ENCODE measurements at places on chromosomes 1 and 21.

GRCh38 chr1:7373876-7374562 is 397.1 kb upstream of the VAMP3 start:
- DNase-seq: no peak

DNA sequence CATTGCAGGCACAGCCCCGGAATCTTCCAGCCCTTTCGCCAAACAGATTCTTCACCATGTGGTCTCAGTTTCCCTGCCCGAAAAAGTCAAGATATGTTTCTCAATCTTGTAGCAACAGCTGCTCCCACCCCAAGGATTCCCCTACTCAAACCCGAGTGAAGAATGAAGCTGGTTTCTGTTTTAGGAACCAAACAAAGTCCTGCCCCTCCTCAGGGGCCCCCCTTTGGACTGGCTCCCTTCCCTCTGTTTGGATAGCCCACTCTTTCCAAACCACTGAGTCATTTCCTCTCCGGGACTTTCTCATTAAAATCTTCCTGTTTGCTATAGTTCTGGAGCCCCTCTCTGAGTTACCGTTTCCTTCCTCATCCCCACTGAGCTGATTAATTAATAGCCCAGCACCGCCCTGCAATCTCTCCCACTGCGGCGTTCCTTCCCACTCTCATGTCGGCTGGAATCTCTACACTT is 100.9 kb downstream of the TSEN15 start:
- peak; percentile 94 for DNase-seq

- DNase-seq: no peak
These were observed 32.1 kb downstream of the SH3BP5L start for GRCh38 chr1:248793592-248793991.

DNA sequence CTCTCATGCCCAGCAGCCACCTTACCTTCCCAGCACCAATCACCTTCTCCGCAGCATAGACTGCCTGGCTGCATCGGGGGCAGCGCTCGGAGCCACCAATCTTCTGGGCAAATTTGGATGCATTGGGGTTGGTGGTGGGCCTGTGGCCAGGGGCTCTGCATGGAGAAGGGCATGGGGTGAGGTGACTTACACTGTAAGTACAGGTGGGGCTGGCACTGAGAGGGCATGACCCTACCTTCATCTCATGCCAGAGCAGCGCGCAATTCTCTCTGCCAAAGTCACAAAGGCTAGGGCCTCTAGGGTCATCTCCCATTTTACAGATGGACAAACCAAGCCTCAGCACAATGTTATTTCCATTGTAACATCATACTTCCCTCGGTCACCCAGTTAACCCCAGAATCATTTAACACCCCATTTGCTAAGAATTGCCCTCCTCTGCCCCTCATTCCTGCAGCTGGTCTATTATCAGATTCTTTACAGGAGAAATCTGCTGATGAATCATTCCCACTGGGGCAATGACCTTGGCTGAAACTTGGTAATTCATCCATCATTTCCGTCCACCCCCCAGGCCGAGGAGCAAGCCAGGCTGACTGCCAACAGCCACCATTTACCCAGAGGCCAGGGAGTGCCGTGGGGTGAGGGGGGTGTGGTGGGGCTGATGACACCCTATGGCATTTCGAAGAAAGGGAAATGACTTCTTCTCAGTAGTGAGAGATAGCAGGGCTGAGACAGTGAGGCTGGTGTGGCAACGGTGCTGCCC is 17.9 kb downstream of the CSRP1 start:
- DNase-seq: peak; percentile 81

DNA sequence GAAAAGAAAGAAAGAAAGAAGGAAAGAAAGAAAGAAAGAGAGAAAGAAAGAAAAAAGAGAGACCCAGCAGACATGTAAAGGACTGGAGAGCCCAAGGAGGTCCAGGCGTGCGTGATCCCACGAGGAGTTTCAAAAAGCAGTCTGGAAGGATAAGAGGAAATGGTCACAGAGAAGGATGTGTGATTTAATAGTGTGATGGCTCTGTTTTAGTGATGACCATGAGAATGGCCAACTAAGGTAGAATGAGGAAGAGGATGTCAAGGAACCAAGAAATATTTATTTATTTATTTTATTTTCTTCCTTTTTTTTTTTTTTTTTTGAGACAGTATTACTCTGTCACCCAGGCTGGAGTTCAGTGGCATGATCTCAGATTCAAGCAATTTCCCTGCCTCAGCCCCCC is 25.5 kb downstream of the PTGS2 start:
- peak; percentile 75 for DNase-seq

- no peak for DNase-seq
These were observed 994 bp downstream of the FAM229A start for GRCh38 chr1:32361308-32361673.

DNA sequence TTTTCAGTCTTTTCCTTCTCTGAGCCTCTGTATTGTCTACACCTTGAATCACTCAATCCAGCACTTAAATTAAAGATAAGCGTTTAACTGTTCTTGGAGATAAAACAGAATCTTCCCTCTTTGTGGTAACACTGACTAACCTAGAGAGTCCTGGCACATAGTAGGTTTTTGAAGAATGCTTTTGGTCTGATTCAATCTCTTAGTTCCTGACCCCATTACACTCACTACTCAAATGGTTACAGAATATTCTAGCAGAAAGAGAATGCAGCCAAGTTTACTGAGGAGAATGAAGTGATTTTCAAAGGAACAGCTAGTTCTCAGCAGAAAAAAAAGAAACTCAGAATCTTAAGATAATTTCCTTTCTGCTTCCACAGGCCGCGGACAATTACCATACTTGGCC is 309.2 kb upstream of the PRMT6 start:
- no peak for DNase-seq

DNA sequence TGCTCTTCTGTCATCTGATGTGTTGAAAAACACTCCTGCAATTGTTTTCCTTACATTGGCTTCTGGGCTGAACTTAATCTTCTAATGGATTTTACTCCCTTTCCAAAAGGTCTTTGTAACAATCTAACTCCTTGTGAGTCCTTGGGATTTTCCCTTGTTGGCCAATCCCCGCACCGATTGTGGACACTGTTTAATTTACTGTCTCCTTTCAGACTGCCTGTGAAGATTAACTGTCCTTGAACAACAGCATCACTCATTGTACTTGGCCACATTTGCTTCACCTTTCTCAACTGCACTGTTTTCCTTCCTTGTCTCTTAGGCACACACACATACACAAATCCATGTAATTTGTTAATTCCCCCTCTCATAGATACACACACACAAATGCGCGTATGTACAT is 120.4 kb downstream of the SPATA46 start:
- DNase-seq: no peak

- no peak for DNase-seq
These were observed 452.5 kb downstream of the SIPA1L2 start for GRCh38 chr1:232177438-232177837.

GRCh38 chr1:65232461-65232990 is 76.8 kb upstream of the DNAJC6 start:
- DNase-seq: no peak

DNA sequence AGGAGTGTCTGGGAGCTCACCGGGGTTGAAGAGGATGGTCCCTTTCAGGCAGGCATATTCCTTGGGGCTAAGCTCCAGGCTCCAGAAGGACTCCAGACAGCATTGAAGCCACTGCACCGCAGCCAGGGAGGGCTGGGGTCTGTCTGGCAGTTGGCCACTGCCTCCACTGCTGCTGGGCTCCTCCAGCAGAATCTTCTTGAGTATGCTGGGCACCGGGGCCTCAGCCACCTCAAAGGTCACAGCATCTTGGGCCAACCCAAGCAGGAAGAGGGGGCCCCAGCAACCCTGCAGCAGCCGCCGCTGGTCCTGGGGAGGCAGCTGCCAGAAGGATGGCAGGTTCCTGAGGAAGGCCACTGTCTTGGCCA is 404 bp downstream of the NR0B2 start:
- DNase-seq: no peak

DNA sequence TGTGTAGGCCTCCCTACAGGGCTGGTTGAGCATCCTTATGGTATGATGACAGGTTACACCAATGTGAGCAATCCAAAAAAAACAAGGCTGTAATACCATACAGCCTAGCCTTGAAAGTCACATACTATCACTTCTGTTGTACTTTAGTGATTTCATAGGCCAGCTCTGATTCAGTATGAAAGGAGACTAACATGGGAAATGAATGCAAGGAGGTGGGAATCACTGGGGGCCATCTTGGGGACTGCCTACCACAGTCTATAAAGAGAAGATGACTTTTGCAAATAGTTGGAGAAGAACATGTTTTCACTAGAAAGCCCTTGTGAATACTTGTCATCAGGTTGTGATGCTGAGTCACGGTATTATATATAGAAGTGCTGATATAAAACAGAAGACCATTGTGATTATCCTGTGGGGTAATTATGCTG is 270.7 kb downstream of the S1PR1 start:
- peak; percentile 1 for DNase-seq

DNA sequence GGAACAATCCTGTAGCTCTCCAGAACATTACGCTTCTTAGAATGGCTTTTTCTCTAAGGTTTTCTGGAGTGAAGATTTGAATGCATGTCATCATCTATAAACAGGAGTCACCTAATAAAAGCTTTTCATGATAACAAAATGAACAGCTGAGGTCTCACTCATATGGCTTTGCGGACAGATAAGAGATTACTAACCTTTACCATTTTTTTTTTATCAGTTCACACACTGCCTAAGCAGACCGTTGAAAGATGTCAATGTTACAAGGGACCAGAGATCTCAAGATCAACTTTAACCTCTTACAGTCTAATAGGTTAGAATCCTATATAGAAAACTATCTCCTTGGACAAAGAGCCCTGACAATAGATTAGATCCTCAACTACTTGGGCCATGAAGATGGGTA is 41.4 kb downstream of the SCMH1 start:
- DNase-seq: no peak

DNA sequence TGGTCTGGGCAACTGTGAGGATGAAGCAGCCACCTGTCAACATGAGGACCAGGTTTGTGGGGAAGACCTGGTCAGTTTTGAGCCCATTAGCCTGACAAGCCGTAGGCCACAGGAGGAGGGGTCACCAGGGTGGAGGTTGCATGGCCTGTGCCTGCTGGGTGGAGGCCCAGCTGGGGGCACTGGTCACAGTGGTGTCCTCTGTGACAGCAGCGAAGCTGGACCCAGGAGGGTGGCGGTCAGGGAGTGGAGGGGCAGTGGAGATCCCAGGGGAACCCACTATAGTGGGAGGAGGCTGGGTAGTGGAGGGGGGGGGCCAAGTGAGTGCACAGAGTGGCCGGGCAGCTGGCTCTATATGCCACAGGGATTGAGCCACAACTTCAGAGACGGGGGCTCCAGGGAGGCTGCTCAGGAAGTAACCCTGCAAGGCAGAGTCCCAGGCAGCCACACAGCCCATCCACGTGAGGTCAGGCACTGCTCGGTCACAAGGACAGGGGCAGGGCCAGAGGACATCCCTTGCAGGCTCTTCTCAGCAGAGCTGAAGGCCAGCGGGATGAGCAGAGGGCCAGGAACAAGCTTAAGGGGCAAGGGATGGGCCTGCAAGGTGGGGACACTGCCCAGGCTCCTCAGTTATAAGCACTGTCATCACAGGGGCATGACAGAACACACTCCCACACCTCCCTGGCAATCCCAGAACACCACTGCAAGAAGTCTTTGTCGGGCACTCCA is 2.3 kb upstream of the C1orf35 start:
- DNase-seq: no peak

GRCh38 chr21:35106246-35106835 is 57.2 kb upstream of the RUNX1 start:
- DNase-seq: no peak

DNA sequence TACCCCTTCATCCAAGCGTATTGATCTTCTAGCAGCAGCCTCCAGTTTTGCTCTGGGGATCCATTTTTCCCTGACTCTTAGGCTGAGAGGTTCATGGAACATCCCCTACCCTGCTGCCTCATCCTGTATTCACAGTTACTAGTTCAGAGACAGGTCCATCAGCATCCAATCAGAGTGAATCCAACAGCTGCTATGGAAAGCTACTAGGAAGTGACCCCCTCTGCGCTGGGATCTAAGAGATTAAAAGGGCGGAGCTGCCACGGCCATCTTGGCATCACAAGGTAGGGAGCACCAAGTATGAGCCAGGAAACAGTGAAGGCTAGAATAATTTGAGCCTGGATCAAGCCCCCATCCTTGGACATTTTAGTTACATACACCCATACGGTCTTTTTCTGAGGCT is 32.5 kb downstream of the KAZN start:
- no peak for DNase-seq

- DNase-seq: no peak
These were observed 26.3 kb upstream of the TRABD2B start for GRCh38 chr1:48023488-48023887.

- DNase-seq: no peak
These were observed 1.7 kb downstream of the EPHA2 start for GRCh38 chr1:16153999-16154673.

DNA sequence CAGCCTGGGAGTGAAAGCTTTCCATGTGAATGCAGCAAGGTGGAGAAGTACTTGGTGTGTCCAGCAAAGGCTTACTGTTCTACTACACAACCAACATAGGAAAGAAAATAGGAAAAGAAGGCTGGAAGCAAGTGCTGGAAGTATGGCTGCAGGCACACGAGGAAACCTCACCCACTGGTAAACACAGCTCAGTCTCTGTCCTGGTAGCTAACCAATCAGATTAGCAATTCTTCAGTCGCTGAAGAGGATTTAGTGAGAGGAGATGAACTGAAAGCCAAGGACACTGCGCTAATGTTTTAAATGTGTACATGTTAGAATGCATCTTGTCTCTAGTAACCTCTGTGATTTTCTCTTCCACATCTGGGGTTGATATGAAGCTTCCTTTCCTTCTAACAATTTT is 36.2 kb upstream of the CACHD1 start:
- DNase-seq: no peak

DNA sequence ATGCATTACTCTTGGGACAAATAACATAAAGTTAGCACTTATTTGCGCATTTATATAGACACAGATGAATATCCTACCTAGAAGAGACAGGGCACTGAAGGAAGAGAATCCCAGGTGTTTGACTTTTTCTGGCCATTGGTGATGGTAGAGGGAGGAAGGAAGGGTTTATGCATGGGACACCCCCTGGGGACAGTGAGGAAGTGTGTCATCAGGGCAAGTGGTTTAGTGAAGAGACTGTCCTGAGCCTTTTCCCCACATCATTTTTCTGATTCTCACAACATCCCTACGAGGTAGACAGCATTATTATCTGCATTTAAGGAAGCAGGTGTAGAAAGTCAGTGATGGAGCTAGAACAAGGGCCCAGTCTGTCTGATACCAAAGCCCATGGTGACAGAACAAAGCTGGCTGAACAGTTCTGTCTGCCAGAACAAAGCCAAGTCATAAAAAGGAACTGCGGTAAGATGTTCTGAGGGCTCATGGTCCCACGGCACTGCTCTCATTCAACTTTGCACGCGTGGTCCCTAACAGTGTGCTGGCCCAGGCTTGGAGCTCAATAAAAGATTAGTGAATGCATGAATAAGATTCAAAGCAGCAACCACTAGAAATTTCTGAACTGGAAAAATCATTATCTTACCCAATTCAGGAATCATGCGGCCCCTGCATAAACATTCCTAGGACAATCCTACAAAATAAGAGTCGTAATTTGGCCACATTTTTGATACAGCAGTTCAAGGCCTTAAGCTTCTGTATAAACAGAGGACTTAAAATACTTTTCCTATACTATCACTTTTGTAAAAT is 12.2 kb upstream of the CDC42BPA start:
- no peak for DNase-seq
